ENCODE measurements at places on chromosomes 3 and 15.

GRCh38 chr15:34732430-34732829 is 22.4 kb downstream of the GJD2 start:
- DNase-seq = no peak

GRCh38 chr15:58138106-58138505 is at the start of gene AQP9:
AQP9 (plus strand) TSS chr15:58138381; CDS start chr15:58138566, 185 bp downstream.
- no peak for DNase-seq

DNA sequence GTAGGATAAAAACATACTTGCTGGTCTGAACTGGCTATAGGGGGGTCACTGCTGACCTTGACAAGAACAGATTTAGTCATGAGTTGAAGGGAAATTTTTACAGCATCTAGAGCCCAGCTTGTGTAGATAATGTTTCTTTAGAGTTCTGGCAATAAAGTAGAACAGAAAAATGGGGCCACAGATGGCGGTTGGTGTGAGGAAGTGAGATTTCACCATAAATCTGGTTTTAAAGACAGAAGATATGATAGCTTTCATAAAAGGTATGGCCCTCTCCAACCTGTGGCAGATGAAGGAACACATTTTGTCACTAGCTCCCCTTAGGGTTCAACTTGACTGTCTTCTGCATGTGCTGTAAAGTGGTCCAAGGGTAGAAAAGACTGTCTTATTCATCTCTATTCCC is 24.3 kb upstream of the IMPDH2 start:
- no peak for DNase-seq

DNA sequence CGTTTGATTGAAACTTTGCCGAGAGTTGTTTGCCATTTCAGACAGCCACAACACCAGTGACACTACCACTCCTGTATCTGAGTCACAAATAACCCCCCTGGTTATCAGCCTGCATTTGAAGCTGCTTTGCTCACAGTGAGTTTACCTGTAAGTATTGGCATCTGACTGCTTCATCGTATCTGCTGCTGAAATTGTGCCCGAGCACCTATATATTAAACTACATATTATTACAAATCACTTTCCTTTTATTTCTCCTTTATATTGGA is 39.2 kb upstream of the SPSB4 start:
- no peak for DNase-seq

- no peak for DNase-seq
Observed at GRCh38 chr3:177475356-177475665, 278.0 kb upstream of the TBL1XR1 start.

DNA sequence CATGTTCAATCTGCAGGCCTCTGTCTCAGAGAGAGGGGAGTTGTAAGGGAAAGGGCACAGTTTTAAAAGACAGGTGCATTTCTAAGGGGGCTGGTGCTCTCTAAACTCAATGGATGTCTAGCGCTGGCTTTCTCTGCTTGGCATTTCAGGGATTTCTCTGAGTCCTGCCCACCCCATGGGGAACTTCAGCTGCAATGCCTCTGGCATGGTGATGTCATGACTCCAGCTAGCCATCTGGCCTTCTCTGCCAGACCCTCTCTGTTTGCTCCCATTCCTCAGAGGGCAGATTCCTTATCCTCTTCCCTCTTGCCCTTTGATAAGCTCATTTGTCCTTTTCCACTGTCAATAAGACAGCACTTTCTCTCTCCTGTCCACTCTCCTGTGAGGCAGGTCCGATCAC is 40.8 kb downstream of the RPLP1 start:
- DNase-seq = no peak

GRCh38 chr15:85751291-85752123 is 43.2 kb downstream of the KLHL25 start:
- DNase-seq = no peak

Measured in fibroblast of the conjunctiva (primary cell).